Peyer's patch (tissue), 4 donors: ENCODE measurements at places on chromosomes 3 and 15. TPM values are rescaled to one million over a fixed set of nuclear protein-coding genes. Genes with fewer than 3 reads are reported as not detected.
A peak's percentile ranks its signal among the peaks of the same experiment; 100 is the strongest.

Gene MCTP2
- 75.6 TPM for total RNA-seq

Gene FBXO40
- total RNA-seq = not detected

Gene CKMT1B
- total RNA-seq = 134 TPM

DNA sequence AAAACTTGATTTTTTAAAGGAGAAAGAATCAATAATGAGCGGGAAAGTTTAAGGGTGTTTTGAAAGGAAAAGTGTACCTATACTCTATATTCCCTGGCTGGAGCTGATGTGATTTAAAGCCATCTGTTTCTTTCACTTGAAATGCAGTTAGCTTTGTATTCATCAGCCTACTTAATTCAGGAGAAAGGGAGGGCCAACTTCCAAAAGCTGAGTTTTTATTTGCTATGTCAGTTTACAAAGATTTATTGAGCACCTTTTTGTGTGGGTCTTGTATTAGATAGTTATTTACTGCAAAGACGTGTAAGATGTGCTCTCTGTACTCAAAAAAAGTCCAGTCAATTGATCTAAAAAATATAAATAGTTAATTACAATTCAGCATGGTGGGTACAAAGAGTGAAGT, 176.2 kb upstream of the GOLIM4 start:
- H3K27me3 ChIP-seq = no peaks in the 10 kb centered on the region
- H3K36me3 ChIP-seq = no peaks in the 10 kb centered on the region
- DNase-seq = no peak
- H3K4me3 ChIP-seq = no peak overlapping the region
- no peaks in the 10 kb centered on the region for H3K4me1 ChIP-seq

Gene CHRNA7
- 38.8 TPM for total RNA-seq

Gene SLC22A13
- 5.0 TPM for total RNA-seq

- H3K27me3 ChIP-seq = no peaks in the 10 kb centered on the region
- no peak overlapping the region for H3K27ac ChIP-seq
- H3K36me3 ChIP-seq = peaks cover 45% of the 10 kb centered on the region
- H3K4me1 ChIP-seq = peaks cover 17% of the 10 kb centered on the region
- no peak overlapping the region for H3K4me3 ChIP-seq
These were observed 1.5 kb downstream of the C15orf62 start for GRCh38 chr15:40771242-40771641.

Gene RPLP1
- total RNA-seq = 245 TPM

GRCh38 chr3:139122221-139122581, 77.5 kb upstream of the PRR23C start:
- H3K27me3 ChIP-seq = no peaks in the 10 kb centered on the region
- no peaks in the 10 kb centered on the region for H3K4me1 ChIP-seq
- no peak overlapping the region for H3K4me3 ChIP-seq
- no peak overlapping the region for H3K27ac ChIP-seq
- no peaks in the 10 kb centered on the region for H3K36me3 ChIP-seq

Gene SLC22A14
- total RNA-seq = not detected

Gene BFSP2
- not detected for total RNA-seq

Gene NPAP1
- total RNA-seq = not detected

Gene RAB6B
- total RNA-seq = 0.80 TPM

DNA sequence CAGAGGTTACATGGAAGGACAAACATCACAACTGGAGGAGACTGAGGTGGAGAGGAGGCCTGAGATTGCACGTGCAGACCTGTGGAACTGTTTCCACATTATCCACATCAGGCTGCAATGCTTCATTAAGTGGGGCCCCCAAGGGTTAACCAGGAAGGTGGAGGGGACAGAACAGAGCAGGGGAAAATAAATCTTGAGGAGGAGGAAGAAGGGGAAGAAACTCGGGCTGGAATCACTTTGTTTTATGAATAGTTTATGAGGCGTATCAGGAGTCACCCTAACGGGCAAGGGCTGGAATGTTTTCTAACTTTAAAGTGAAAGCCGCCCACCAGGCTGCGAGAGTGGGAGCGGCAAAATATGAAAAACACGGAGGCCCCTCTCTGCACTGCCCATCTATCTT, 154.9 kb downstream of the WNT5A start:
- no peak overlapping the region for H3K27ac ChIP-seq
- no peaks in the 10 kb centered on the region for H3K27me3 ChIP-seq
- H3K4me1 ChIP-seq = no peaks in the 10 kb centered on the region
- no peak for DNase-seq

DNA sequence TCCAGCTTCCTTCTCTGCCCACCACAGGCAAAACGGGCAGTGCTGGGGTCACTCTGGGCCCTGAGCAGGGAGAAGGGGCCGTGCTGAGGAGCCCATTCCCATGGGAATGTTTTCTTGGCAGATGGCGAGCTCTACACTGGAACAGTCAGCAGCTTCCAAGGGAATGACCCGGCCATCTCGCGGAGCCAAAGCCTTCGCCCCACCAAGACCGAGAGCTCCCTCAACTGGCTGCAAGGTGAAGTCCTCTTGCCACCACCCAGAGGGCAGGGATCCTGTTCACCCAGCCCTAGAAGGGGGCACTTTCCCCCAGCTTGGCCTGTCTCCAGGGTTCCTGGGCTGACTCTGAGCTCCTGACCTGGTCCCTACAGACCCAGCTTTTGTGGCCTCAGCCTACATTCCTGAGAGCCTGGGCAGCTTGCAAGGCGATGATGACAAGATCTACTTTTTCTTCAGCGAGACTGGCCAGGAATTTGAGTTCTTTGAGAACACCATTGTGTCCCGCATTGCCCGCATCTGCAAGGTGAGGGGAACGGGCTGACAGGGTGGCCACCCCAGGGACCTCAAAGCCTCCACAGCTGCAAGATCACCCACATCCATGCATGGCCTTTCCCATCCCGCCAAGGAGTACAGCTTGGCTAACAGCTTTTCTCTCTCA, 12.4 kb downstream of the CIB1 start:
- no peaks in the 10 kb centered on the region for H3K4me1 ChIP-seq
- no peak overlapping the region for H3K4me3 ChIP-seq
- no peaks in the 10 kb centered on the region for H3K36me3 ChIP-seq
- H3K27ac ChIP-seq = peak overlapping the region; percentile 41

- H3K27ac ChIP-seq = no peak overlapping the region
- H3K4me1 ChIP-seq = no peaks in the 10 kb centered on the region
- no peaks in the 10 kb centered on the region for H3K36me3 ChIP-seq
- H3K27me3 ChIP-seq = no peaks in the 10 kb centered on the region
- DNase-seq = no peak
These were observed 44.0 kb downstream of the KLF15 start for GRCh38 chr3:126313166-126313565.

Gene IQCF5
- not detected for total RNA-seq

Gene CYP1A2
- total RNA-seq = not detected

GRCh38 chr3:106276755-106277612, 408.2 kb upstream of the CBLB start:
- H3K27me3 ChIP-seq = no peaks in the 10 kb centered on the region
- H3K4me1 ChIP-seq = no peaks in the 10 kb centered on the region
- DNase-seq = no peak
- H3K27ac ChIP-seq = no peak overlapping the region
- no peaks in the 10 kb centered on the region for H3K36me3 ChIP-seq

DNA sequence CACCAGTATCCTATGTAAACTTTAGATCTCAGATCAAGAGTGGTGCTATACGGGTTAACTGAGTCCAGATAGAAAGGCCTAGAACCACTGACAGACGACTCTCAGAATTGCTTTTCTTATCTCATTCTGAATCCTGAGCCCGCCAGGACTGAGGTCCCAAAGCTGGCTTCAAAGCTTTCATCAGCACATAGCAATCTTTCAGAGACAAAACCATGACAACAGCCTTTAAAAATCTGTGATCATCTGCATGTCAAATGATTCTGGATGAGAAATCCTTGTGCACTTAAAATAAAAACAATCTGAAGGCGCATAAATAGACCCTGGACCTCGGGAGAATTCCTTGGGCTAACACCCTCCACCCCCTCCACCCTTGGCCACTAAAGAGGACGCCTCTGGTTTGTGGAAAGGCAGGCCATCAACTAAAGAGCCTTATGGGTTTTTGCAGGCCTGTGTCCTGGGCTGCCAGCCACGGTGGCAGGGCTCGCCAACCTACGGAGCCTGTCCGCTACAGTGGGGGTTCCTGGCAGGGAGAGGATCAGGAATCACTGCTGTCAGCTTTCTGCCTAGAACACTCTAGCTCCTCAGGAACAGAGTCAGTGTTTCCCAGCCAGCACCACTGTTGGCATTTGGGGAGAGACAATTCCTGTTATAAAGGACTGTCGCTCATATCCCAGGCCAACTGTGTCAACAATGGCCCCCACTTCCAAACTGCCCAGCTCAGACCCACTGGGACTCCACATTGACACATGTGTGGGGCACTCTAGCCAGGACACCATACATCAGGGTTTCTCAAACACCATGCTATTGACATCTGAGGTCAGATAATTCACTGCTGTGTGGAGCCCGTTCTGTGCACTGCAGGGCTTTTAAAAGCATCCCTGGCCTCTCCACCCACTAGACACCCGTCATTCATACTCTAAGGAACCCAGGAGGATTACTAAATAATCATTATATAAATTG, 20.2 kb downstream of the TLE3 start:
- no peak overlapping the region for H3K4me3 ChIP-seq
- DNase-seq = no peak
- H3K27ac ChIP-seq = no peak overlapping the region
- H3K4me1 ChIP-seq = no peaks in the 10 kb centered on the region

DNA sequence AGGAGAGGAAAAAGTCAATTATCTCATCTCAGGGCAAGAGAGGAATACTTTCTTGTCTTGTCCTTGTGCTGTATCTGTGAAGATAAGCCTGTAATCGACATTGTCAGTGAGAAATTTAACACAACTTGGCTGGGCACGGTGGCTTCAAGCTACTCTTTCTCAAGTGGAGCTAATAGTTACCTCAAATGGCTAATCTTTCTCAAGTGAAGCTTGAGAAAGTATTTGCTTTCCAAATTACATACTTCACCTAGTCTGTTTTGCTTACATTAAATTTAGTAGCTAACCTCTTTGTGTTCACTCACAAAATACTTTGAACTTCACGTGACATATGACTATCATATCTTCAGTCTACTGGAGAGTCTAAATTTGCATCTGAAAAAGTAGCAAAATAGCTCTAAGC, 48.3 kb upstream of the B3GALNT1 start:
- H3K27ac ChIP-seq = no peak overlapping the region
- H3K4me3 ChIP-seq = no peak overlapping the region
- H3K27me3 ChIP-seq = no peaks in the 10 kb centered on the region
- H3K36me3 ChIP-seq = no peaks in the 10 kb centered on the region
- no peaks in the 10 kb centered on the region for H3K4me1 ChIP-seq
- no peak for DNase-seq

DNA sequence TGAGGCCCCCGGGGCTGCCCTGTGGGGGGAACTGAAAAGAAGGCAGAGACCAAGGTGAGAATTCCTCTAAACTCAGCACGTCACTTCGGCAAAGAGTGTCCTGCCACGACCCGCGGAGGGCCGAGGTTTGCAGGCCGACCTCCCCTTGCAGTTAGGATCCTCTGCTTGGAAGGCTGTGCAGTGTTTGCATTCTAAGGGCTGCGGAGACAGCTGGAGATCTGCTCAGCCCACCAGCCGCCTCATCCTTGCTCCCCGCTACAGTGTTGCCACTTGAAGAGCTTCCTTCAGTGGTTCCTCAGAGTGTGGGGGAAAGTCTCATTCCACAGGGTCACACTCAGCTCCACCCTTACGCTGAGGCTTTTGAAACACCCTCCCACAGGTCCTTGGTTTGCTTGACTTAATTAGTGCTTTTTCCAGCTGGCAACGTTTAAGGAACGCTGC, 10.8 kb downstream of the SLC51A start:
- H3K4me1 ChIP-seq = no peaks in the 10 kb centered on the region
- H3K27ac ChIP-seq = no peak overlapping the region

- peak; percentile 90 for DNase-seq
- no peaks in the 10 kb centered on the region for H3K27me3 ChIP-seq
- no peaks in the 10 kb centered on the region for H3K36me3 ChIP-seq
- peak within 1 kb of the TSS; percentile 65 for H3K27ac ChIP-seq
These were observed at the start of gene HCLS1 for GRCh38 chr3:121660356-121661171. Gene HCLS1 (minus strand): TSS chr3:121660903. CDS start chr3:121658347, 2,556 bp downstream.

DNA sequence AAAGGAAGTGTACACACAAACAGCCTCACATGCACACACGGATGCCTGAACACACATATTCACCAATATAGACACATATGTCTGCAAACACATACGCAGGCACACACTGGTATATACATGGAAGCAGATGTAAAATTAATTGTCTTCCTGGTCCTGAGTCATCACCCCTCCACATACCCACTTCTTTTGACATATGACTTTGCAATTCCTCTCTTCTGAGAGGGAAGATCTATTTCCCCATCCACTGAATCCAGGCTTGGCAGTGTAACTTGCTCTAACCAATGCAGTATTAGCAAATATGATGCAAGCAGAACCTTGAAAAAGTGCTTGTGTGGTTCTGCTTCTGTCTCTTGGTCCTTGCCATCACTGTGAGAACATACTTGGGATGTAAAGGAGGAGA, 76.8 kb upstream of the HRH1 start:
- no peaks in the 10 kb centered on the region for H3K36me3 ChIP-seq
- no peak overlapping the region for H3K4me3 ChIP-seq
- no peak for DNase-seq

DNA sequence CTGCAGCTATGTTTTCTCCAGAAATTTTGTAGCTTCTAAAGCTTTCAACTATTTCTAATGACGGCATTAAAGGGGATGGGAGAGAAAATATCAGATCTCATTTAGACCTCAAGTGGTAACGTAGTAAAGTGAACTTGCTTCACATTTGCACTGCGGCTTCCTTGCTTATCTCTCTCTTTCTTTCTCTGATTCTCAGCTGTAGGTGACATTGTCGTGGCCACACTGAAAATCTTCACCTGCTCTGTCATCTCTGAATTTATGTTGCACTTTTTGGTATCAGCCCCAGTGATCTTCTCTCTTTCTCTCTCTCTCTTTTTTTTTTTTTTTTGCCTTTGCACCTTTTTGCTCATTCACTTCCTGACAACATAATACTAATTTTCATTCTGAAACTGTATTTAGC, 254.1 kb upstream of the SATB1 start:
- no peak overlapping the region for H3K27ac ChIP-seq
- DNase-seq = no peak
- no peak overlapping the region for H3K4me3 ChIP-seq

DNA sequence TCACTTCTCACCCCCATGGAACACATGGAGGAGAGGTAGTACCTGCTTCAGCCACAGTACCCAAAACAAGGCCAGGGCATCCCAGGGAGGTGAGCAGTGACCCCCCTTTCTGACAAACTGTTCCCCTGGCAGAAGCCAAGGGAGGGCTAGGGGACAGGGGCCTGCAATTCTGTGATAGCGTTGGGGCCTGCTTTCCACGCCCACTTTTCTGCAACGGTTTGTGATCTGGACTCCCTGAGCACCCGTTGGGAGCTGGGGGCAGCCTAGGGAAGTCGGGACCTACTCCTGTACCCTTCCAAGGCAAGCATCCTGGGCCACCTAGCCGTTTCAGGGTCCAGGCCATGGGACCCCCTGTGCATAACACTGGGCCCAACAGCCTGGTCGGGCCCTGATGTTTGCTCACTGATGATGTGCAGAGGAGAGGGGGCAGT, 996 bp upstream of the DNAJA4 start:
- H3K27ac ChIP-seq = no peak overlapping the region
- no peaks in the 10 kb centered on the region for H3K27me3 ChIP-seq
- H3K4me3 ChIP-seq = no peak overlapping the region
- no peak for DNase-seq
- no peaks in the 10 kb centered on the region for H3K36me3 ChIP-seq

- no peaks in the 10 kb centered on the region for H3K27me3 ChIP-seq
- H3K36me3 ChIP-seq = no peaks in the 10 kb centered on the region
- no peaks in the 10 kb centered on the region for H3K4me1 ChIP-seq
- no peak overlapping the region for H3K4me3 ChIP-seq
These were observed 18.7 kb downstream of the ATP13A3 start for GRCh38 chr3:194468086-194468485.

- H3K4me1 ChIP-seq = no peaks in the 10 kb centered on the region
- no peak overlapping the region for H3K4me3 ChIP-seq
These were observed 86.5 kb downstream of the PRICKLE2 start for GRCh38 chr3:64138656-64139375.

GRCh38 chr3:114498539-114499370, 204.9 kb downstream of the TIGIT start:
- DNase-seq = no peak
- no peaks in the 10 kb centered on the region for H3K4me1 ChIP-seq
- no peak overlapping the region for H3K4me3 ChIP-seq

Gene PRICKLE2
- 7.9 TPM for total RNA-seq

Gene FBXW12
- total RNA-seq = not detected
